Suppressor macrophage (primary cell): ENCODE measurements at places on chromosomes 5 and 9.

GRCh38 chr5:33336891-33337636, 103.7 kb upstream of the TARS1 start:
- no peak for DNase-seq

DNA sequence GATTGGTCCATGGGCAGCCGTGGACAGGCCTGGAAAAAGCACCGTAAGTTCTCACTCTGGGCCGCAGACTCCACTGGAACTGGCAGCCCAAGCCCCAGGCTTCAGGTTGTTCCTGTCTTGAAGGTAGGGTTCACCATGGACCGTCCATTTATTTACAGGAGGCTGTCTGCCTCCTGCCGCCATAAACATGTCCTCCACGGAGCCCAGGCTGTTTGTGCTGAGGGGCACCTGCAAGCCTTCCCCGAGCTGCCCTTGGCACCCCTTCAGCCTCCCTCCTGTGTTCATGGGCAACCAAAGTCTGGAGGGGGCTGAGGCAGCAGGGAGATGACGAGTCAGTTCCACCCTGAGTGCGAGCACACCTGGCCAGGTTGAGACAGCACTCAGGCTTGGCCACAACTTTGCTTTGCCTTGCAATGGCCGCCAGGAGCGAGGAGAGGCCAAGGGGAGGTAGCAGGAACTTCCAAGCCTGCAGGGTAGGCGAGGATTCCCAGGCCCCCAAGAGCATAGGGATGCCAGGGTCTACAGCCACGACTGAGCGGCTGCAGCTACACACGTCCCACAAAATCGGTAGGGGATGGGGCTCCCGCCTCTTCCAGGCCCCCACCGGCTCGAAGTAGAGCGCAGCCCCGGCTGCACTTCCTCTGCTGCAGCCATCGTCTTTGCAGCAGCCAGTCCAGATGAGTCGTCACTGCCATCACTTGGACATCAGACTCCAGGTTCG, 1625.6 kb upstream of the ACO1 start:
- no peak for DNase-seq

DNA sequence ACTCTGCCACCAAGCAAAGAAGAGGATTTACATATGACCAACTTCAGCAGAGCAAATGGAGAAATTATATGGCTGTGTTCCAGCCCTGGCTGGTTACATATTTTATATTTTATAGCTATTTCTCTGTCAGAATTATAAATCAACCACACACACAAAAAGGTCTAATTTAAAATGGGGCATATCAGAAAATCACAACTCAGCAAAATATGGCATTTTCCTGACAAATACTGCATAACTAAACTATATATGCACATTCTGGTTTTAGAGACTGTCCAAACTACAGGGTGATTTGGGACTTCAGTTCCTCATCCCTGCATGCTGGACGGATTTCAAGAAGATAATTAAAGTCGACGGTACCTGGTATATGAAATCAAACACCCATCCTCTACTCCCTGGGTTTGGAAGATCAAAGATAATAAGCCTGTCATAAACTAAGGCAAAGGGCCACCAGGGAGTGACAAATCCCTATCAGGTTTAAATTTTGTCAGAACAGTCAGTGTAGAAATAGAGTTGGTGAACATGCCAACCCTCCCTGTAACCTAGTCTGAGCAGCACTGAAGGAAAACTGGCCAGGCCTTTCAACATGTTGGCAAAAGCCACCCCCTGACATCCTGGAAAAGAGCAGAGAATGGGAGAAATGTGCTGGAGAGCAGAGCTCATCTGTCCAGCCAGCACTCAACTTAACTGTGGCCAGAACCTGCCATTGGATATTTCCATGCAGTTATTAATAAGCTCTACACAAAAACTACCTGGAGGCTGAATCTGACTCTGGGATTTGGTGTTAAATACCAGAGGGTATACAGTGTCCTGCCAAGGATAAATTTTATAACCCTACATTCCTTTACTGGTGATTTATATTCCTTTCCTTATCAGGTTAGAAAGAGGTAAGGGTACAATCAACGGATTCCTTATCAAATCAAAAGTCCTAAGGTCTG, 235.7 kb downstream of the ENC1 start:
- DNase-seq = no peak

GRCh38 chr9:128421482-128421996, 882 bp downstream of the CERCAM start:
- DNase-seq = no peak

- DNase-seq = no peak
Observed at GRCh38 chr9:88947581-88948573, 43.4 kb upstream of the S1PR3 start.

DNA sequence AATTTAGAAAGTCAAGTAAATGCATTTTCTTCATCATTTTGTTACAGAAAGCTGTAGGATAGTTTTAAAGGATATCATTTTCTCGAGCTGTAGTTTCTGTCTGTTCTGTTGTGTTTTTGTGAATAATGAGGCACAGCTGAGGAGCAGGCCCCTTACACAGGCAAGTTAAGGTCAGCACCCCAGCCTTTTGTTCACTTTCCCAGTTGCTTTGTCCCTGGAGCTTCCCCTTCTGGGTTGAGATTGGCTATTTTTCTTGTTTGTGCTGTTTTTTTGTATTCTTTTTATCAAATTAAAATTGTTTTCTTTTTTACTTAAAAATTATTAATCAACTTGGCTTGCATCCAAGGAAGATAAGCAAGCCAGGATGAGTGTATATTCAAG, 213.8 kb upstream of the ACTBL2 start:
- DNase-seq = no peak

DNA sequence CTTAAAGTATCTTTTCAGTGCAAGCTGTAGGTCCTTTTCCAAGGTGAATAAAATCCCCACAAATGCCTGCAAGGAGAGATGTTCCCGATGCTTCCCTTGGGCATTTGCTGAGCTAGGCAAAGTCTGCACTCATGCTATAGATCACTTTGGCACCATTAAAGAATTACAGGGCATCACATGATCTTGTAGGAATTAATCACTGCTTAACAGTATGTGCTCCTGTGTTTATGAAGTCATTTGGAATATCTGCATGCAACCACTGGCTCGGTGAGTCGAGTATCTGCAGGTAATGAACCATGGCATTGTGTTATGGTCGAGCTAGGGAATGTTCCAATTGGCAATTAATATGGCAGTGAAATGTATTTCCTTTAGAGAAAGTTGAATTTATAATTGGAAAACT, 615.1 kb downstream of the TLE1 start:
- no peak for DNase-seq
